ENCODE measurements at places on chromosomes 3 and 15.
A peak's percentile ranks its signal among the peaks of the same experiment; 100 is the strongest.

GRCh38 chr3:99503350-99503749 lies 135.0 kb upstream of the COL8A1 start:
- no peak for DNase-seq

- DNase-seq, result no peak
Measured at GRCh38 chr3:73465926-73466325, 158.8 kb downstream of the PDZRN3 start.

DNA sequence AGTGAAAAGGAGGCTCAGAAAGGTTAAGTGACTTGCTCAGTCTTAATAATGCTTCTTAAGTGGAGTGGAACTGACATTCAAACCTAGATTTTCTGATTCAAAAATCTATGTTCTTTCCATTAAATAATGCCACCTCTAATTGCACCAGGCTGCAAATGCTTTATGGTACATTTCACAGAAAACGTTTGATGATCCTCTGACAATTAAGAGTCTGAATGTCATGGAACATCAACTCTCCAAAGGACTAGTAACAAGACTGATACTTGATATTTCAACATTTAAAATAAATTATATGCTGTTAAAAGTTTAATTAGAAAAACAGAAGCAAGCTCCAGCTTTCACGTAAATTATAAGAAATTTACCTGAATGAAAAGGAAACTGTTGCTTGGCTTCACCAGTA lies 151.5 kb downstream of the TBL1XR1 start:
- DNase-seq, result no peak

- no peak for DNase-seq
Measured at GRCh38 chr3:101962055-101962454, 112.7 kb downstream of the NFKBIZ start.

- no peak for DNase-seq
Measured at GRCh38 chr3:179301645-179302044, 21.2 kb upstream of the ZNF639 start.

DNA sequence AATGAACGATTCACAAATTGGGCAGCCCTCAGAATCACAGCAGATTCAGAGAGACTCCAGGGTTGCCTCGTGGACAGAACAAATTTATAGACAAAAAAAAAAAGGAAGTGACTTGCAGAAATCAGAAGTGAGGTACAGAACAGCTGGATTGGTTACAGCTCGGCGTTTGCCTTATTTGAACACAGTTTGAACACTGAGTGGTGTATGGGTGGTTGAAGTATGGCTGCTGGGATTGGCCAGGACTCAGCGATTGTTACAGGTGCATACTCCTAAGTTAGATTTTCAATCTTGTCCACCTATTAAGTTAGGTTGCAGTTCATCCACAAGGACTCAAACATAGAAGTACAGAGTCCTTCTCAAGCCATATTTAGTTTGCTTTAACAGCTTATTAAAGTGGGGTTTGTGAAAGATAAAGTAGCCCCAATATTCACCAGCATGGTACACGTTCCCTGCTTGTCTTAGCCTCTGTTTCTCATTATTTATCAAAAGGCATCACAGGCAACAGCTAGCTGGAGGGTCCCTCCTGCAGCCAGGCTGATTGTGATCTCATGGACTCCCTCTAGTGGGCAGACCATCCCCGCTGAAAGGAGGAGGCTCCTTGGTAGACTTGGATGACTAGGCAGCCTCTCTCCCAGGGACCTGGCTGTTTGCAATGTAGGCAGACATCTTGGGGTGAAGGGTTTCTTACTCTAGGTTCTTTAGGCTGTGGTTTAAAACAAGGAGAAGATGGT lies 17.6 kb upstream of the ALDH1L1 start:
- peak; percentile 49 for DNase-seq

DNA sequence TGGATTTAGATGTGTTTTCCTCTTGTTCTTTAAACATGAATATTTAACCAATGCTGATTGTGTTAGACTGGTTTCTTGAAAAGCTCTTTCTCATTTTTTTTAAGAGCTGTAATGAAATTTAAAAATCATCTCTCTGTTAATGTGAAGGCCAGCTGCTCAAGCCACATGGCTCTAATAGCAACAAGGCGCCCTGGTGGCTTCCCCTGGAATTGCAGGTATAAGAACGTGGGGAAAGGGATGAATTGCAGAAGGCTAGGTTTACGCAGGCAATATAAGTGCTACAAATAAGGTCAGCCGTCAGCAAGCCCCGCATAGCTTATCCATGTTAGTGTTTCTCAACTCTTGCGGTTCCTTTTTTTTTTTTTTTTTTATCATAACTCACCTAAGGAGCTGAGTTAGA lies 108.5 kb downstream of the SAMMSON start:
- no peak for DNase-seq

DNA sequence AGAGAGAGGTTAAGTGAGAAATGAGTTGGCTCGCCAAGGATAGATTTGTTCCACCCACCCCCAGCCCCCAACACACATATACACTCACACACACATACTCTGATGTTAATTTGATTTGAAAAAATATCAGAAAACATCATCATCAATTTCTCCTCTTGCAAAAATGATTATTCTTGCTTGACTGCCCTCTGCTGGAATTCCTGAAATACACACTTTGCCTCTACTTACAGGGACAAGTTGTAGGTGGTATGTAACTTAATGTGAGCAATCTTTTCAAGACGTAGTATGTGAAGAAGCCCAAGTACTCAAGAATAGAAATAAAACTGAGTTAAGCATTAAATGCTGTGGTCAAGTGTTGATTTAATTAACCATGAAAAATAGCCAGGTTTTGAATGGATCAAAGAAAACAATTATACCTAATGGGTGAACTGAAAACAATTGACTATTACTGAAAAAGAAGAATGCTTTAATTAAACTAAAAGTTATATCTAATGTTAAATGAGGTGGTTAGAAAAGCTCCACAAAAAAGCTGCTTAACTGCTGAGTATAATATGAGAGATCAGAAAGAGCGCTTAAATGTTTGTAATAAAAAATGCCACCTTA lies 46.6 kb upstream of the MDFIC2 start:
- DNase-seq, result no peak

- DNase-seq, result no peak
Measured at GRCh38 chr15:100832149-100832942, 47.3 kb upstream of the ALDH1A3 start.

Data from caudate nucleus (tissue), 63 donors.